Right forelimb (tissue), 1 donor: ENCODE measurements at places on chromosomes 6 and 20.

DNA sequence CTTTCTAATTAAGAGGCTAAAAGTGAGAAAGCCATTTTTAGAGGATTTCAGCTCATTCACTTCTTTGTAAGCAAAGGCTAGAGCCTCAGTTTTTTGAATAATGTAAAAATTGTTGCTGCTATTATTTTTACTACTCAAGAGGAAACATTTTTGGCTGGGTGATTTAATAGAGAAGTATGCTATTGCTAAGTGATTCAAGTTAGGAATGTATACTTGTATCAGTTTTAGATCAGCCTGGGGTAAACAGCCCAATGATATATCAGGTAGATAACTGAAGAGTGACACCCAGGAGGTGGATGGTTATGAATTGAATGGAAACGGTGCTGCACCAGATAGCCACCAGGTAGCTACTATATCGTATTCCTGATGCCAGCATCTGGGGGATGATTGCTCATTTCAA, 9.2 kb downstream of the QKI start:
- no peak for DNase-seq

DNA sequence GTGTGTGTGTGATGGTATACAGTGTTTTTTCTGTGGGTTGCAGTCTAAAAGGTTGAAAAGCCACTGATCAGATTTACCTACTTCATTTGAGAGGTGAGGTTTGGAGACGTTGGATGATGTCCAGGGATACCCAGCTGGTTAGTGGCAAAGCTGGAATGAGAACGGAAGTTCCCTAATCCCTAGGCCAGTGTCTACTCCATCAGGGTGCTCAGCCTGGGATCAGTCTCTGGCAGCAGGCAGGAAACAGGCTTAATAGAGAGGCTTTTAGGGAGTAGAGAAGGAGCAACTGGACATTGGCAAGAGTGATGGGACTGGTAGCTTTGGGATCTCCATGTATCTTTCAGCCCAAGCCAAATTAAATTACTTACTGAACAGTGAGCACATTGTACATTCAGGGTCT, 80.7 kb downstream of the C6orf52 start:
- DNase-seq, result no peak

DNA sequence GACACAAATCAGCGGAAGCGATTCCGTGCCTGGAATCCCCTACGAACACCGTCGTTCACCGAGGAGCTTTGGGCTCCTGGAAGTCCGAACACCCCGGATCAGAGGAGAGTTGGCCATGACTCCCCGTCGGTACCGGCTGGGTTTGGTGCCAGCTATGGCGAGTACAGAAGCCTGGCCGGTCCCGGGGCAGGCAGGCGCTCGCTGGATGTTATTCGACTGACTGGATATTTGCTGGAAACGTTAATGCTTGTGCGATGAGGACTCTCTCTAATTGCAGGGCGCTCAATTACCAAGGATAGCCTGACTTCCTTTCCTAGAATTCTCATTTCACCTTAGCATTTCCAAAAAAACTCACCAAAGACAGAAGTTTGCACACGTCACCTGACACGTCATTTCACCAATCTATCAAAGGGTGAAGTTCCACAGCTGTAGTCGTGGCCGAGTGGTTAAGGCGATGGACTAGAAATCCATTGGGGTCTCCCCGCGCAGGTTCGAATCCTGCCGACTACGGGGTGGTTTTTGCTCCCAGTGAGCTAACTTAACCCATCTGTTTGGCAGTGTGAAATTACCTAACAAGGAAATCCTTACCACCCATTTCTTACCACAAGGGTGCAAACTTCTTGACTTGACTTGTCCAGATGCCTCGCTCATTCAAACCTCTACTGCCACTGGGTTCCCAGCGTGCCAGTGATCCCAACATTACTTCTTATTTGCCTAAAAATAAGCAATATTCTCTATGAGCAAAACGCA, 22.7 kb upstream of the ZNF184 start:
- DNase-seq, result peak; percentile 72

GRCh38 chr6:167093922-167094432, 28.9 kb upstream of the CCR6 start:
- DNase-seq, result no peak

- DNase-seq, result peak; percentile 85
Measured at GRCh38 chr6:113857556-113858479, 673 bp downstream of the MARCKS start.

- DNase-seq, result no peak
Measured at GRCh38 chr6:15170126-15170525, 75.7 kb upstream of the JARID2 start.

GRCh38 chr20:35013421-35014411, 58.0 kb downstream of the MYH7B start:
- DNase-seq, result no peak

DNA sequence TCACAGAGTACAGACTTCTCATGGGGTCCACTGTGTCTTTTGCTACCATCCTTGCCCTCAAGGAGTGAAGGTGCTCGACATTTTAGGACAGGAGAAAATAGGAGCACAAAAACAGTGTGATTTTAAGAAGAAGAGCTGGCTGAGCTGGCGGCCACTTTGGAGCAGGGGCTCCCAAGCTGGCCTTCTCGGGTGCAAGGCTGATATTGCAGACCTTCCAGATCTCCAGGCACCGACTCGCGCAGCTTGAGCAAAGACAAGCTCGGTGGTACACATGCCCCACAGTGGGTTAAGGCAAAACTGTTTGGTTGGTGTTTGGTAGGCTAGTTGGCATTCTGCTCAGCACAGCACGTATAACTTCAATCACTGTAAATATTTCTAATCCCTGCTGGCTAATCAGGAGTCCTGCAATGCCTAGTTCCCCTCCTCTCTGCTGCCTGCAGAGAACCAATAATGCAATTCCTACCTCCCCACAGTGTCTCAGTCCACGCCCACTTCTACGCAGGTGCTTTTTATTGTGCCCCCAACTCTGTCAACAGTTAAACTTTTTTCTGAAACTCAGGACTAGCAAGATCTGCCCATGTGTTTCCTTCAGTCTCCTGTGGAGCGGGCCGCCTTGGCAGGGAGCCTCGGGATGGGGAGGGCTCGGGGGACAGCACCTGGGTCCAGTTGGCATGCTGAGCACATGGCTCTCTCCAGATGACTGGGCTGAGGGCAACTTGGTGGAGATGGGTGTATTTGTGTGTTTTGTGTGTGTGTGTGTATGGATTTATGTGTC, 12.7 kb upstream of the SMOC2 start:
- no peak for DNase-seq

- DNase-seq, result no peak
Measured at GRCh38 chr6:30876039-30876730, 8.1 kb upstream of the DDR1 start.

DNA sequence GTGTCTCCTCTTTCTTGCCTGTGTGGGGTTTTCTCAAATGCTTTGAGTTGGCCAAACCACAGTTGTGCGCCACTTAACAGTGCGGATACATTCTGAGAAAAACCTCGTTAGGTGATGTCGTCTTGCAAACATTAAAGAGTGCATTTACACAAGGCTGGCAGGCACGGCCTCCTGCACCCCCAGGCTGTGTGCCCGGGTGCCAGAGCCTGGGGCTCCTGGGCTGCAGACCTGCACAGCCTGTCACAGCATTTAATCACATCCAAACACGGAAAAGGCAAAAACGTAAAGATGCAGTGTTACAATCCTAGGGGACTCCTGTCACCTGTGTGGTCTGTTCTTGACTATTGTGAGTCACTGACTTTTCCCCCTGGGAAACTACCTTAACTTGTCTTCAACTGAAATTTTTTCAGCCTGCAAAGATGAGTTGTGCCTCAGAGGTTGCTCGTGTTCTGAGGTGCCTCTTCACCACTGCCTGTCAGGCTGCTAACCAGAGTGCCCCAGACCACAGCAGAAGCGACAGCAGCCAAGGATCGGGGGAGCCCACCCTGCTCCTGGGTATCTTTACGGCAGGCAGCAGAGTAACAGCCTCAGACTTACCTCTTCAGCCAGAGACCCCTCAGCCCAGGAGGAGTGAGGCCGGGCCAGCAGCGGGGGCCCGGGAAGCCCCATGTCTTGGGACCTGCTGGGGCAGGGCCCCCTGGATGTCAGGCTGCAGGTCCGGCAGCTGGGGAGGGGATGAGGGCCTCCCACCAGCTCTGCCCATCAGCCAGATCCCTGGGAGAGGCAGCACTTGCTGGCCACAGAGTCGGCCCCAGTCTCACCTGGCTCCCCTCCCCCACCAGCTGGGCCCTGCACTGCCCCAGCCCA, 683 bp upstream of the C20orf204 start:
- DNase-seq, result no peak

DNA sequence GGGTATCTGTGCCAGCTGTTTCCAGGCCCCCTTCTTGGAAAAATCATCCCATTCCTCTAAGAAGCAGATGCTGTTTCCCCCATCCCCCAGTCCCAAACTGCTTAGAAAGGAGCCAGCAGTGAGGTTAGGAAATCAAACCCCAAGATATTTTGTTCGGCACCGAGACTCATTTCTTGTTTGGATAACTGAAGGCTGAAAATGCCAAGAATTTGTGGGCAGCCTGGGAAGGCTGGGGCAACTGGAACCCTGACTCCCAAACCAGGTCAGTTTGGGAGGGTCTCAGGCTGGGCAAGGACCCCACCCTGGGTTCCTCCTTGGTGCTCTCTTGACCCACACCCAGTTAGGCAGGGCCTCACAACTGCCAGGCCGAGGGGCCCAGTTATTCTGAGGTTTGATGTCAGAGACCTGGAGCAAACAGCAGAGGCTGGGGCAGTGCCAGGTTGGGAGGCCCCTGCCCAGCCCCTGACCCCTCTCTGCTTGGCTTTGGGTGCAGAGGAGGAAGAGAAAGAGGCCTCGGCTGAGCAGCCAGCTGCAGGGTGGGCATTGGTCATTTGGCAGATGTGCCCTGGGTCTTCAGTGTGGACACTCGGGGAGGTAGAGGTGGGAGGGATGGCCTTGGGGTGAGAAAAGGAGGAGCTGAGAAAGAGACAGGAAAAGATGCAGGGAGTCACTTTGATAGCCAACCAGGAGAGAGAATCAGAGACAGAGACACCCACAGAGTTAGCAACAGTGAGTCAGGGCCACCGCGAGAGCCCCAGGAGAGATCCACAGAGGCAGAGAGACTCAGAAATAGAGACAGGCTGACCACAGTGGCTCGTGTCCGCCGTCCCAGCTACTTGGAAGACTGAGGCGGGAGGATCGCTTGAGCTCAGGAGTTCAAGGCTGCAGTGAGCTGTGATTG, 5.0 kb downstream of the ANGPT4 start:
- no peak for DNase-seq

DNA sequence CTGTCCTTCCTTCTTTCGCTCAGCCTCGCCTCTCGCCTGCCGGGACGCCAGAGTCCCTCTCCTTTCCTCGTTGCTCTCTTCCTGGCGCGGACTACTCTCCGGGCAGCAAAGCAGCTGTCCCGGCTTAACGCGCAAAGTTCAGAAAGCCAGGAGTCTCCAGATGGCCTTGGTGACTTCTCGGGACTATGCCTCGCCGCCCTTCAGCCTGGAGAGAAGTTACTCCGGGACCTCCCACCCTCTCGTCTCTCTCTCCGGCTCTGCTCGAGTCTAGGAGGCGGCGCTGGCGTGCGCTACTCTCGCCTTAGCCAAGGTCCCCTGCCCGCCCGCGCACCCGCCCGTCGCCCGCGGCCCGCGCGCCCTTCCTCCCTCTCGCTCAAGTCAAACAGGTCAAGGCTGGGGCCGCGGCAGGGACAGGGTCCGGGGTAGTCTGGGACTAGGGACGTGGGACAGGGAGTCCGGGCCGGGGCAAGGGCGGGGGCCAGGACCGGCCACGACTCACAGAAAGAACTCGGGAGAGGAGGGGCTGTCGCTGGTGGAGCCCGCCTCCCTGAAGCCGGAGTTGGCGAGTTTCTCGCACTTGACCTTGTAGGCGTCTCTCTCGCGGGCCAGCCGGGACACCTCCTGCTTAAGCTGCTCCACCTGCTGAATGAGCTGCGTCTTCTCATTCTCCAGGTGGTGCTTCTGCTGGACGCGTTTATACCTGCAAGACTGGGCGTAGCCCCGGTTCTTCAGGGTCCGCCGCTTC, 1.5 kb downstream of the MAFB start:
- DNase-seq, result peak; percentile 69

DNA sequence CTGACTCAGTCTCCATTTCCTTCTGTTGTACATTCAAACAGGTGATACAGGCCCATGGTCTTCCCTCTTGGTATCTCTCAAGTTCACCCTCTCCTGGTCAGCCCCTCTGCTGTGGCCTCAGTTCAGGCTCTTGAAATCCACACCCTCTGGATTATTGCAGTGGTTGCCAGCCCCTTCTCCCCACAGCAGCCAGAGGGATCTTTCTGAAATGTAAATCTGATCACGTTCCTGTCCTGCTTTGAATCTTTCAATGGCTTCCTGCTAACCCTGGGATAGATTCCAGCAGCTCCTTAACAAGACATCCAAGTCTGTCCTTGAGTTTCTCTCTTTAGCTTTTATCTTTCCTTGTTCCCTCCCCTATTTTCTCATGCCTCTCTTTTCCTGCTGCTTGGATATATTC, 22.2 kb downstream of the CHMP4B start:
- DNase-seq, result no peak

DNA sequence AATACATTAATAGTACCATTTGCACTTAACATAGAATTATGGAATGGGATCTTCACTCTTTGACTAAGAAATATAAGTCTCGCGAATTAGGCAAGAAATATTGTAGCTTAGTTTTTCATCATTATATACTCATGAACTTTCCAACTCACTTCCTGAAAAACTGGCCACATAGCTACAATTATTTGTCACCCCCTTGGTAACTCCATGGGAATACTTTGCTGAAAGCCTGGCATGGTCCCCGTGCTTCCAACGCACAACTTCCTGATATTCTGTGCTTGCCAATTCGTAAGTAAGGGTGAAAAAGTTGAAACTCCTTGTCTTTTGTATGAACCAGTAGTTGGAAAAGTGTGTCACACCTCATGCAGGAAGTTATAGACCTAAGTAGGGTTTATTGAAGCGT, 23.7 kb upstream of the HLA-DQA1 start:
- DNase-seq, result no peak

GRCh38 chr6:33714385-33715040, 3.0 kb upstream of the UQCC2 start:
- DNase-seq, result no peak

DNA sequence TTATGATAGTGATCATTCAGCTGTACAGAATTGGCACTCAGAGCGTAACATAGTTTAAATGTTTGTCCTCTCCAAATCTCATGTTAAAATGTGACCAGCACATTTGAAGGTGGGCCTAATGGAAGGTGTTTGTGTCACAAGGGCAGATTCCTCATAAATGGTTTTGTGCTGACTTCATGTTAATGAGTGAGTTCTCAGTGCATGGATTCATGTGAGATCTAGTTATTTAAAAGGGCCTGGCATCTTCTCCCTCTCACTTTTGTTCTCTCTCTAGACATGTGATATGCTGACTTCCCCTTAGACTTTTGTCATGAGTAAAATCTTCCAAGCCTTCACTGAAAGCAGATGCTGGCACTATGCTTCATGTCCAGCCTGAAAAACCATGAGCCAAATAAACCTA, 452.4 kb upstream of the PTCHD4 start:
- DNase-seq, result no peak

DNA sequence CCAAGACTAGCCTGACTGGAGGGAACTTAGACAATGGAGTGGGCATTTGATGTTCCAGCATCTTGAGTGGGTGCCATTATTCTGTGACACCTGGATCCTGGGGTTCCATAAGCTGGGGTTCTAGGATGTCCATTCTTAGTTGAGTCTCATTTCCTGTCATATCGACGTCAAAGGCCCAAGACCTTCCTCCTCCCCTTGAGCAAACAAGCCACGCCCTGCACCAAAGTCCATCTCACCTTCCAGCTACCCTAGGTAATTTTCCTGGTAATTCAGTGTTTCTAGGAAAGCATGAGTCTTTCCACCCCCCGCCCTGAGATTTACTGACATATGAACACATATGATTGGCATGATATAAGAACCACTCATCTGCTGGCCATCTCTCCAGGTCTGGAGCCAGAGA, at the start of gene TRIM40:
TSS of gene TRIM40 (plus strand) at position 384 of the 400 bp plus-strand sequence. CDS start 897 bp downstream, outside the sequence.
- DNase-seq, result no peak
